HCT116 (cell line): ENCODE measurements at places on chromosomes 6 and 20. TPM values are rescaled to one million over a fixed set of nuclear protein-coding genes. Genes with fewer than 3 reads are reported as not detected.

Gene PNLDC1
- 0.37 TPM for total RNA-seq

Gene TBC1D32
- 13.8 TPM for total RNA-seq

Gene OR2J3
- total RNA-seq: not detected

Gene SMOC2
- total RNA-seq: 0.42 TPM

Gene MUCL3
- total RNA-seq: 0.15 TPM

Gene SHLD1
- total RNA-seq: 2.4 TPM

- DNase-seq: peak; percentile 2
- H3K27ac ChIP-seq: no peak overlapping the region
- no peaks in the 10 kb centered on the region for H3K27me3 ChIP-seq
- no peaks in the 10 kb centered on the region for H3K4me1 ChIP-seq
- H3K36me3 ChIP-seq: peaks cover 5% of the 10 kb centered on the region; the same call in 1 of the 2 replicates
Observed at GRCh38 chr6:97150932-97151331, 132.1 kb downstream of the MMS22L start.

GRCh38 chr6:147441751-147442150 is 66.7 kb upstream of the SAMD5 start:
- no peak for DNase-seq
- H3K27me3 ChIP-seq: no peaks in the 10 kb centered on the region
- no peak overlapping the region for H3K27ac ChIP-seq
- no peaks in the 10 kb centered on the region for H3K4me1 ChIP-seq

GRCh38 chr6:39425346-39426072 is 103.0 kb upstream of the KCNK16 start:
- no peaks in the 10 kb centered on the region for H3K36me3 ChIP-seq
- no peak for DNase-seq
- H3K27me3 ChIP-seq: peaks cover 8% of the 10 kb centered on the region; the same call in 1 of the 2 replicates

GRCh38 chr6:11263291-11263775 is 30.9 kb upstream of the NEDD9 start:
- H3K27ac ChIP-seq: no peak overlapping the region
- no peaks in the 10 kb centered on the region for H3K4me1 ChIP-seq
- H3K4me3 ChIP-seq: no peak overlapping the region
- no peaks in the 10 kb centered on the region for H3K36me3 ChIP-seq

DNA sequence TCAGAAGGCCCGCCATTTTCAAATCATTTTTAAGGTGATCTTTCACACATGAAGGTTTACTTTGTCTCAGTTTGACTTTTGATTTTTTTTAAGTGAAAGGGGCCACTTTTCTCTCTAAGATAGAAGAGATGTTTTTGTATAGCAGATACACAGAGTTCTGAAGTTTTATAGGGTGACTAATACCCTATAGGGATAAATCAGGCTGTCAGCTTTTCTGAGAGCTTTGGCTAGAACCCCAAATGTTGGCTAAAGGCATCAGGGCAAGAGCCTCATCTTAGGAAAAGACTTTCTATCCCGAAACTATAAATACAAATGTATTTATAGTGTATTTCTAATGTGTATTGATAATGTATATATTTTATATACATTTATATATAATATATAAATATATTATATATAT is 181.4 kb downstream of the TBX18 start:
- no peak for DNase-seq
- no peak overlapping the region for H3K4me3 ChIP-seq
- no peaks in the 10 kb centered on the region for H3K27me3 ChIP-seq
- no peak overlapping the region for H3K27ac ChIP-seq
- no peaks in the 10 kb centered on the region for H3K36me3 ChIP-seq

DNA sequence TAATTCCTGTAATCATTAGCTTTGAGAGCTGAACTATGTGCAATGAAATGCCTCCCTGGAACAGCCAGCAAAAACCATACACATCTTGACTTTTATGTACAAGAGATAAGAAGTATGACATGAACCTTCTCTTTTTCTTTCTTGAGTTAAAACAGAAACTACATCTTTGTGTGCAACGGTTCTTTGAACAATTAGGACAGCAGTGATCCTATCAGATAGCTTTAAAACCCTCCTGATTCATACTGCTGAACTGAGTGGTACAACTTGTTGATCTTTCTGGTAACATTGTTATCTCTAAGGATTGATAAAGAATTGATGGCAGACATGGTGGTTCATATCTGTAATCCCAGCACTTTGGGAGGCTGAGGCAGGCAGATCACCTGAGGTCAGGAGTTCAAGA is 43.4 kb downstream of the TRAF3IP2 start:
- no peaks in the 10 kb centered on the region for H3K27me3 ChIP-seq
- no peak for DNase-seq
- H3K4me3 ChIP-seq: no peak overlapping the region
- H3K36me3 ChIP-seq: peaks cover 22% of the 10 kb centered on the region; the same call in 1 of the 2 replicates

DNA sequence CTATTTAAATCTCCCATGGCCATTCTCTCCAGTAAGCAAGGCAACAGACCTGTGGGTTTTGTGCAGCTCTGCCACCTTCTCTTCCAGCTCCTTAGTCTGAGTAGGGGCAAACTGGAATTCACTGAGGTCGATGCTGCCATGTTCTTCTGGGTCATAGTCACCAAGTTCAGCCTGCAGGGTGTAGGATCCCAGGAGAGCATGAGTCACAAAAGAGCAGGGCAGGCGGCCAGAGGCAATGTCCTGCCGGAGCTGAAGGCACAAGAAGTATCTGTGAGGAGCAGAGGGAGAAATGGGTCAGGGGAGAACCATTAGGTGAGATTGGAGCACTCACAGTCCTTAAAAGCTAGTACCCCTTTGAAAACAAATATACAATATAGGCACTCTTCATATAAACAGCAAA is 73.7 kb downstream of the SMLR1 start:
- peaks cover 12% of the 10 kb centered on the region for H3K4me1 ChIP-seq
- peak; percentile 21 for DNase-seq
- no peak overlapping the region for H3K4me3 ChIP-seq
- H3K27ac ChIP-seq: no peak overlapping the region
- 0 out of 2 replicates have a peak, but pooled peaks cover 4% of the 10 kb centered on the region for H3K36me3 ChIP-seq

DNA sequence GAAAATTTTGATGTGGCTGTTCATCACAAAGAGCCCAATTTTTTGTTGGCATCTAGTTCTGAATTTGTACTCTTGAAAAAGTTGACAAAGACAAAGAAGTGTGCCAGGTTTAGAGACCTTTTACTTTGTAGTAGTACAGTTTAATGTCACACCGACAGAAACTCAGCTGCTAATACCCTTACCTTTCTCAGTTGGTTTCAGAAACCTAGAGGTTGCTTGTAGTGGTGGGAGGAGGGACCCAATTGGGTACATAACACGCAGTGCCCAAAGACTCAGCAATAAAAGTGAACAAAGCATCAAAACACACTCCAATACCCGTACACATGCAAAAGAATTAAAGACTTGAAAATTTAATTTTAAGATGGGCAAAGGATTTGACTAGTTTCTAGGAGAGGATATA is 203.7 kb downstream of the CDKAL1 start:
- no peak overlapping the region for H3K4me3 ChIP-seq
- no peak overlapping the region for H3K27ac ChIP-seq
- no peak for DNase-seq
- peaks cover under 1% of the 10 kb centered on the region; the same call in 1 of the 2 replicates for H3K4me1 ChIP-seq
- H3K27me3 ChIP-seq: no peaks in the 10 kb centered on the region

- H3K4me3 ChIP-seq: no peak overlapping the region
- H3K27ac ChIP-seq: no peak overlapping the region
- DNase-seq: no peak
- no peaks in the 10 kb centered on the region for H3K27me3 ChIP-seq
- no peaks in the 10 kb centered on the region for H3K36me3 ChIP-seq
Observed at GRCh38 chr20:21183722-21184121, 57.8 kb downstream of the KIZ start.

- no peaks in the 10 kb centered on the region for H3K4me1 ChIP-seq
- no peaks in the 10 kb centered on the region for H3K27me3 ChIP-seq
- H3K36me3 ChIP-seq: no peaks in the 10 kb centered on the region
- H3K27ac ChIP-seq: no peak overlapping the region
- DNase-seq: no peak
Observed at GRCh38 chr6:112027942-112028674, 25.8 kb upstream of the CCN6 start.

- no peak overlapping the region for H3K27ac ChIP-seq
- H3K36me3 ChIP-seq: no peaks in the 10 kb centered on the region
- H3K4me3 ChIP-seq: no peak overlapping the region
- H3K27me3 ChIP-seq: peaks cover 3% of the 10 kb centered on the region; the same call in 1 of the 2 replicates
- no peak for DNase-seq
Observed at GRCh38 chr20:23438661-23439060, 824 bp upstream of the CSTL1 start.

DNA sequence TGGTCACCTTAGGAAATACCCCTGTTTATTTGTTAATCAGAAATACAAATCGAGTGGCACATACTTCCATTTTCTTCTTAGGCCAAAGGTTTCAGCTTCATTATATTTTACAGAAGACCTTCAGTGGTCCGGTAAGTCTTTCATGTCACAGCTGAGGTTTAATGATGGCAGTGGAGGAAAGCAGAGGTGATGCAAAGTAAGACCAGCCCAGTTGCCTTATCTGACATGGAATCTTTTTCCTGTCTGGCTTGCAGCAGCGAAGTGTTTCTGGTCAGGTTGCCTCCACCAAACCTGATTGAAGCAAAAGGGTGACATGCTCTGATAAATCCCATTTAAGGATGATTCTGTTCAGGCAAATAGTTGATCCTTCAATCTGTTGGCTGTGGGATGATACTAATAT is 100.0 kb downstream of the PRDM1 start:
- H3K36me3 ChIP-seq: no peaks in the 10 kb centered on the region
- no peak overlapping the region for H3K27ac ChIP-seq
- H3K27me3 ChIP-seq: no peaks in the 10 kb centered on the region
- no peak for DNase-seq
- no peaks in the 10 kb centered on the region for H3K4me1 ChIP-seq

DNA sequence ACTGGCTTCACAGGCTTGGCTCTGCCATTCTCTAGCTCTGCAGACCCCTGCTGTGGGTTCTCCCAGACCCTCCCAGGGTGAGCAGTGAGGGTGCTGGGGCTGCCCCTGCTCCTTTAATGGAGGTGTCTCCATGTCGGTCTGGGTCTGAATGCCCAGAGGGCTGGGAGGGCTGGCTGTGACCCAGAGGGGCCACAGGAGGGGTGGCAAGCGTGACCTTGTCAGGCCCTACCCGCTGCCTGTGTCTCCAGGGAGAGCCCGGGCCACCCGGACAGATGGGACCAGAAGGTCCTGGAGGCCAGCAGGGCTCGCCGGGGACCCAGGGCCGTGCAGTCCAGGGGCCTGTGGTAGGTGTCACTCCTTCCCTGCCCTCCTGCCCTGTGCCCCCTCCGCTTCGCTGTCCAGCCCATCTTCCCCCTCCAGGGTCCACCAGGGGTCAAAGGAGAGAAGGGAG is 32.1 kb downstream of the COL20A1 start:
- peaks cover 8% of the 10 kb centered on the region for H3K4me1 ChIP-seq
- no peak overlapping the region for H3K27ac ChIP-seq
- H3K36me3 ChIP-seq: no peaks in the 10 kb centered on the region
- no peak overlapping the region for H3K4me3 ChIP-seq
